Activated effector memory CD4-positive, alpha-beta T cell treated with Interleukin-2 at 50 U/mL for 16 hours (primary cell): ENCODE measurements at places on chromosomes 3 and 15.
A peak's percentile ranks its signal among the peaks of the same experiment; 100 is the strongest.

DNA sequence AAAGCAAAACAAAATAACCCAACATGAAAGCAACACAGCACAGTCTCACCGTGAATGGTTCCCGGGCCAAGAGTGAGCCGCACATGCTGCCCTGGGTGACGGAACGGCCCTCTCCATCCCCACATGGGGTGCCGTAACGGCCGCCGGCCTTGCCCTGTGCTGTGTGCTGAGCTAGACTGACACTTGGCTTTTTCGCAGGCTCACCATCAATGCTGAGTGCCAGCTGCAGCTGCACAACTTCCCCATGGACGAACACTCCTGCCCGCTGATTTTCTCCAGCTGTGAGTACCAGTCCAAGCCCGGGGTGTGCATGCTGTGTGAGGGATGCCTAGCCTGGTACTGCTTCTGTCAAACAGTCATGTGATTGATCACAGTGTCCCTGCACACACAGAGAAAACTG is 357.6 kb downstream of the GABRG3 start:
- DNase-seq = no peak

- no peak for DNase-seq
Measured at GRCh38 chr3:75048650-75049049, 434.2 kb upstream of the CNTN3 start.

GRCh38 chr15:33215941-33216872 is 21.7 kb upstream of the FMN1 start:
- no peak for DNase-seq

DNA sequence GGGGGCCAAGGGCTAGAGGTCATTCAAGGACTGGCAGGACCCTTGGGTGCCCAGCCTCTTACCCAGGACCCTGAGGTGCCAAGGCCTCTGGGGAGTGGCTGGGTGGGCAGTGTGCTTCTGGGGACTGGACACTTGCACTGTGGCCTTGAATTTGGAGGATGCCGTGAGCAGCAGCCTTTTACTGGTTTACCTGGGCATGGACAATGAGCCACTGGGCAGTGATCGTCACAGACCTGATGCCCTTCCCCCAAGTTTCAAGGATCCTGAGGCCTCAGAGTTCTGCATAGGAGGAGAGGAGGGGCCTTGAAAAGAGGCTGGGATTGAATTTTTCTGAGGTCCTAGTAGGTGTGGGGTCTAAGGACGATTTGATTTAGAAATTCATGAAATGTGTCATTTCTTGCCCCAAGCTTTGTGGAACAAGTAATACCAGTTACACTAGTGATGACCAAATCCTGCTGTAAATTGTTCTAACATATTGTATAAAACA is 146.1 kb upstream of the TPM1 start:
- no peak for DNase-seq

DNA sequence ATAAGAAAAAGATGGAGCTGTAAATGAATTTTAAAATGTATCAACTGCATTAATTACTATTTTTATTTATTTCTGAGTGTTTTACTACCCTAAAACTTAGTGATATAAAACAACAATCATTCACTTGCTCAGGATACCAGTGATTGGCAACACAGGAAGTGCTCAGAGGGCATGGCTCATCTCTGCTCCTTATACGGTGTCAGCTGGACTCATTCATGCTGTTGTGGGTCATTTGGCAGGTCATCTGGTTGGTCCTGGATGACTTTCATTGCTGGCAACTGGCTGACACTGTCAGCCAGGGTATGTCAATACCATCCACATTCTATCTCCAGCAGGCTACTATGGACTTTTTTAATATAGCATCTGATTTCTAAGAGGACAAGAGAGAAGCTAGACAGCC is 689.6 kb upstream of the NECTIN3 start:
- DNase-seq = no peak

DNA sequence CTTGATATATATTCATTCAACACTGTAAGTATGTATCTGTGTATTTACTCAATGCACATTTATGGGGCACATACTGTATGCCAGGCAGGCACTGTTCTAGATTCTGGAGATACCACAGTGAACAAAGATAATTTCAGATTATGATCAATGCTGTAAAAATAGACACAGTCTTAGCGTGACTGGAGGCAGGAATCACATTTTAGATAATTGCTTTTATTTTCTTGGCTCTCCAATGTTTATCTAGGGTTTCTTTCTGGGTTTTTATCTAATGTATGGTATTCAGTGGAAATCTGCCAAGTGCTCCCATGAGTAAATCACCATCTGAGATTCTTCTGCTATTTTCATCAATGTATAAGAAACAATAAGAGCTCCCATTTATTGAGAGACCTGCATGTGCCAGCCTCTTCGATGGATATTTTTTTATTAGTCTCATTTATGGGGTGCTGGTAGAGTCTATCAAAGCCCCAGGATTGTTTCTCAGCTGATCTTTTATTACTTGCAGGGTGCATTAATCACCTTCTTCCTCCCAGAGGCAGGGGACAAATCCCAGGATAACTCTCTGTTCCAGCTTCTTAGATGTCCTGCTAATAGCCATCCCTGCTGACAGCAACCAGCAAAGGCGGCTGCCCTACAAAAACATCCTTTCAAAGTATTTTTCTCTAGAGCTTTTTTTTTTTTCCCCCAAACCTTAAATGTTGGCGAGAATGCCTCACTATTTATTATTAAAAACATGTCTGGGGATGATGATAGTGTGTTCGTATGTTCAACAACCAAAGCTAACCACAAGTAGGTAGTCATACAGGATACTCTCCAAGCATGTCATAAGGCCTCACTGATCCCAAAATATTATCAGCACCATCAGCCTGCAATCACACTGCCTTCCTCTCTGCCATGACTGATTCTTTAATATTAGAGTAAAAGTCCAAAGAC is 331.0 kb upstream of the RASGRP1 start:
- no peak for DNase-seq

DNA sequence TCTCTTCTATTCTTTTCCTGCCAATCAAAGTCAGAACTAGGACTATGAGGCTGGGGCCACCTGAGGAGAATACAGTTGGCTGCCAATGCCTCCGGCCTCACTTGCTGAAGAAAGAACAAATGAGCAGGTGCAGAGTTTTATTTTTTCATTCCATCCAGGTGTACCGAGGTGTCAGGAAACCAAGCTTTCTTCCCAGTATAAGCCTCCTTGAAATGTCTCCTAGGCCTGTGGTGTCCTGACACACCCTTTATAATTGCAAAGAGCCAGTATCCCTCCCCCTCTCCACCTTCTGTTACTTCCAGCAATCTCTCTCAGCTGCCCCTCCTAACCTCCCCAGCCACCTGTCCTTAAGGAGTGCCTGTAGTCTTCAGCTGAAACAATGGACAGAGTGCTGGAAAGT is 127.9 kb downstream of the SLC9A9 start:
- DNase-seq = no peak

- DNase-seq = no peak
Measured at GRCh38 chr15:66508293-66508883, 3.3 kb downstream of the ZWILCH start.

DNA sequence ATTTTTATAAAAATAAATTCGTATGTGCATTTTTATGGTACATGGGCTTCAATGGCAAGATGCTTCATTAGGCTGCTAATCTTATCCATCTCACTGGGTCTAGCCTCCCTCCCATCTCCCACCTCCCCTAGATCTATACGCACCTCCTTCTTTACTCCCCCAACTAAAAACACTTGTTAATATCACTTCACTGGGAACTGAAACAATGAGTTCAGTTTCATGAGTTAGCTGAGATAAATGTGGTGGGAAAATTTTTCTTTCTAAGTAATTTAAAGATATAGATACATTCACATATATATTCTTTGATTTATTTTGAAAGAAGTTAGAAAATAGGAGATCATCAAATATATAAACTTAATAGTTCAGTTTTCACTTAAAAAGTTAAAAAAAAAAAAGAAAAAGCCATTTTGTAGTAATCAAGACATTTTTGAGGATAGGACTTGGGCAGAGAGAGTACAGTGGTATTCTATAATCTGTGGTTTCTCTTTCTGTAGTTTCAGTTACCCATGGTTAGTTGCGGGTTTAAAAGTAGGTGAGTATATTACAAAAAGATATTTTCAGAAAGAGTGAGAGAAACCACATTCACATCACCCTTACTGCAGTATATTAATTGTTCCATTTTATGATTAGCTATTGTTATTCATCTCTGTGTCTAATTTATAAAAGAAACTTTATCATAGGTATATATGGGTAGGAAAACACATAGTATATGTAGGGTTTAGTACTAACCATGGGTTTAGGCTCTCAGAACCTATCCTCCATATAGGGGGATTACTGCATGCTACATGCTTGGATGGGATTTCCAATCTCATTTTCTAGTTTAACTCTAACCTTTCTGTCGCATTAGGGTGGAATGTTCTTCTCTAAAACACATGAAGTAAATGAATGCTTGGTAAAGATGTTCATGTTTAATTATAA is 316.0 kb upstream of the CBLB start:
- no peak for DNase-seq

- no peak for DNase-seq
Measured at GRCh38 chr3:124459678-124460077, 270.6 kb upstream of the UMPS start.

- no peak for DNase-seq
Measured at GRCh38 chr3:48402281-48402732, 27.6 kb downstream of the PLXNB1 start.

DNA sequence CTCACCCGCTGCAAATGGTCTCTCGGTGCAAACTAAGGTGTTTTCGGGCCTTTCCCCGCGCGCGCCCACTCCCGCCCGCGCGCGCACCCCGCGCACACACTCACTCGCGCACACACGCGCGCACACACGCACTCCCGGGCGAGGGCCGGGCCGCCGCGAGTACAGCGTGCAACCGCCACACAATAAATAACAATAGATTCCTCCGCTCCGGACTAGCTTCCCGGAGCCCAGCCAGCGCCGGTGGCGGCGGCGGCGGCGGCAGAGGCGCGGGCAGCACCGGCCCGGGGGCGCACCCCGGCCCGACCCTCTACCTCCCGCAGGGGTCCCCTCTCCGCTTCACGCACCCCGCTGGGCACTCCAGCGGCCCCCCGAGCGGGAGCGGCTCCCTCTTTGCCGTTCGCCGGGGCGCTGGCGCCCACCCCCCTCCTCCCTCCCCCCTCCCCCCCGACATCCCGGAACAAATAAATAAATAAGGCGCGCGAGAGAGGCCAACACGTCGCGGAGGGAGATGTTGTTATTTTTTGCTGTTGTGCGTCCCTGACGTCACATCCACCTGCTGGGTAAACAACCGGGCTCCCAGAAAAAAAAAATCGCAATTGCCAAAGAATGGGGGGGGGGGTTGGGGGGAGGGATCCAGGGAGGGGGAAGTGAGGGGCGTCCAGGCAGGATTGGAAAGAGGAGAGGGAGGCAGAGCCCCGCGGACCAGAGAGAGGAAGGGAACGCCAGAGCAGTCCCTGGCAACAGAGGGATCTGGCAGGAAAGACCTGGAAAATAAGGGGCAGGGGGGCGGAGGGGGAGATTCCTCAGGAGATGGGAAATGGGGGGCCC is at the start of gene FOXP1:
Gene FOXP1, minus strand, starts transcription at position 163 of the 828 bp plus-strand sequence. CDS start 385,347 bp downstream, outside the sequence.
- DNase-seq = peak; percentile 55

DNA sequence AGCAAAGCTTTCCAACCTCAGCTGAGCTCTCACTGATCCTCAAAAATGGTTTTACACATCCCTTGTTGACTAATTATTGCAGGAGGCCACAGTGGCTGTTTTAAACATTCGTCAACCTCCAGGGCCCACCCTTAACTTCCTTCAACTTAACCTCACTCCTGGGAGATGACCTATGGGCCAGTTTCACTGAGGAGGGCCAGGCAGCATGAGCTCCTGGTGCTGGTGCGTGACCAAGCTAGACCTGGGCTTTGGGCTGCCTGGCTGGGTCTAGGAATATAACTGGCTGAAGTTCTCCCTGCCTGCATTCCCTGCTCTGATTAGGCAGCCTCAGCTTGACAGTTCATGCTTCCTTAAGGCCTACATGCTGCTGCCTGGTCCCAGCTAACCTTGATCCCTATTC is 273.7 kb upstream of the ATP11B start:
- DNase-seq = no peak

GRCh38 chr3:21781355-21781754 is 30.3 kb upstream of the ZNF385D start:
- DNase-seq = no peak

DNA sequence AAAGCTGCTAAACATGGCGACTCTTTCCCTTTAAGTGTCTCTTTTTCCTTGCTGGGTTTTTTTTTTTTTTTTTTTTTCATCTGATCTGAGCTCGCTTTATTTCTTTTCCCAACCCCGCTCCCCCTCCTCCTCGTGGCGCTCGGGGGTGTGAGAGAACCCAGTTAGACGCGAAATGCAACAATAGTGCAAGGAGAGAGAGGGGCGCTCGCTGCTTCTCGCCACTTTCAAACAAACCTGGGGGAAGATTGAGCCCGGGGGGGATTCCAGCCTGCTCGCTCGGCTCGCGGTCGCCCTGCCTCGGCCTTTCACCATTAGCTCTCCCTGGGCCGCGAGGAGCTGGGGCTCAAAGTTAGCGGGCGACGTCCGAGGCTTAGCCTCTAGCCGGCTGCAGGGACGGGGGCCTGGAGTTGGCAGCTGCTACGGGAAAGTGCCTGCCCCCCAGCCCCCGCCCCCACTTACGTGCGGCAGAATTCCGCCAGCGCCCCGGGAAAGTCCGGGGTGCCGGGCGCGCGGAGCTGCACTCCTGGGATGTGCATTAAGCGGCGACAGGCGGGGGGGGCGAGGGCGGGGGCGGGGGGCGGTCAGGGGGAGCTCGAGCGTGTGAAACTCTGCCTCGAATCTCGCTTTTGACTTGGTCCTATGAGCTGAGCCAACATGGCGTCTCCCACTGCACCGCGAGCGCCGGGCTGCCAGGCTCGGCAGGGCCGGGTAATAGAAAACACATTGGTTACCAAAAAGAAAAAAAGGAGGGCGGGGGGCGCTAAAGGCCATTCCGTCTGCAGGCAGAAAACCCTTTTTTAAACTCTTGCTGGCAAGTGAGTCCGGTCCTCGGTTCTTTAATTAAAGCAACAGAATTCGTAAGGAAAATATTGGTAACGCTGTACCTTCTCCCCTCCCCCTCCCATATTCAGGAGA is 10.4 kb downstream of the NR2F2 start:
- DNase-seq = no peak

- DNase-seq = no peak
Measured at GRCh38 chr3:98655666-98656065, 62.3 kb upstream of the CPOX start.

DNA sequence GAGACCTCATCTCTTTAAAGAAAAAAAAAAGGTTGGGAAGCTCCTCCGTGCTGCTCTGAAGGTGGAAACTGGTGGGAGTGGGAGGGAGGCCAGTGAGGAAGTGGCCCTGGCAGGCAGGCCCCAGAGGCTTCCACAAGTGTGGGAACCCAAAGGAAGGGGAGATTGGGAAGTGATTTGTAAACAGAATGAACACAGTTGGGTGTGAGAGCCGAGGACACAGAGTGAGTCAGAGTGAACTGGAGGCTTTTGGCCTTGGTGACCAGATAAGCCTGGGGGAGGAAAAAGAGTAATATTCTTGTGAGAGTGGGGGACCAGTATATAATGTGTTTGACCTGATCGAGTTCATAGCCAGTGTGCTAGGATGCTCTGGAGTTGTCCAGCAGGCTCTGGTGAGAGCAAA is 23.0 kb downstream of the MKRN2 start:
- no peak for DNase-seq

DNA sequence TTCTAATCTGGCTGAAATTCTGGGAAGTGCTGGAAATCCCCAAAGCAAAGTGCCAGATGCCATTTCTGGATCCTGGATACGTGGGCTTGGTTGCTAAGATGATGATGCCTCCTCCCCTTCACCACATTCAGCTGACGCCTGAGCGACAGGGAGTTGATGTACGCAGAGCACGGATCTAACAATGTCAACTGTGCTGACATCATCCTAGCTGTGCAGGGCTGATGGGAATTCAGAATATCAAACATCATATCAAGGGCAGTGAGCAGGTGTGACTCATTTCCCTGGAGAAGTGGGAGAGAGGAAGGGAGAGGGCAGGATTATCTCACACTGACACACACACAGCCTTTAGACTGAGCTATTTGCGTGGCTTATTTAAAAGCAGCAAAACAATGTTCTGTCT is 92.6 kb upstream of the ZBTB20 start:
- no peak for DNase-seq
